NCI-H524 (cell line): ENCODE measurements at places on chromosomes 2 and 18.

DNA sequence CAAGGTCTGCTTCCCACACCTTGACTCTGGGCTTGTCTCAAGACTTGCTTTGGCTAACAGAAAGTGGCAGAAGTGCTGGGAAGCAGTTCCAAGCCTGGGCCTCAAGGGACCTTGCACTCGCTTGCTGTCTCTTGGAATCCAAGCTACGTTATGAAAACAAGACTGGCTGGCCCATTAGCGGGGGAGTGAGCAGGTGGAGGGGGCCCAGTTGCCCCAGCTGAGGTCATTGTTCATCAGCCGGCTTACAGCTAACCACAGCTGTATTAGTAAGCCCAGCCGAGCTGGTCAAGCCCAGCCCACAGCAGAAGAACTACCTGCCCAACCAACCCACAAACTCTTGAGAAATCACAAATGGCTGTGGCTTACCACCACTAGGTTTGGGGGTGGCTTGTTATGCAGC is 63.1 kb downstream of the MARCO start:
- DNase-seq = no peak

DNA sequence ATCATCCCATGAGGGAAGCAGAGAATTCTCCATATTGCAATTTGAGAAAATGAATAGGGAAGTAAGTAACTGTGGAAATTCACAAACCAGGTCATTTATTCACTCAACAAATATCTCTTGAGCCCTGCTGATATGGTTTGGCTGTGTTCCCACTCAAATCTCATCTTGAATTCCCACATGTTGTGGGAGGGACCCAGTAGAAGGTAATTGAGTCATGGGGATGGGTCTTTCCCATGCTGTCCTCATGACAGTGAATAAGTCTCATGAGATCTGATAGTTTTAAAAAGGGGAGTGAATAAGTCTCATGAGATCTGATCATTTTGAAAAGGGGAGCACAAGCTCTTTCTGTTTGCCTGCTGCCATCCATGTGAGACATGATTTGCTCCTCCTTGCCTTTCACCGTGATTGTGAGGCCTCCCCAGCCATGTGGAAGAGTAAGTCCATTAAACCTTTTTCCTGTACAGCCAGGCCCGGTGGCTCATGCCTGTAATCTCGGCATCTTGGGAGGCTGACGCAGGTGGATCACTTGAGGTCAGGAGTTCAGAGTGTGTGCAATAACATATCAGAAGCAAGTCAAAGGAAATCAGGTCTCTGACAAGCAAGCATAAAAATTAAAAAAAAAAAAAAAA is 193.2 kb downstream of the NDUFA10 start:
- DNase-seq = no peak

DNA sequence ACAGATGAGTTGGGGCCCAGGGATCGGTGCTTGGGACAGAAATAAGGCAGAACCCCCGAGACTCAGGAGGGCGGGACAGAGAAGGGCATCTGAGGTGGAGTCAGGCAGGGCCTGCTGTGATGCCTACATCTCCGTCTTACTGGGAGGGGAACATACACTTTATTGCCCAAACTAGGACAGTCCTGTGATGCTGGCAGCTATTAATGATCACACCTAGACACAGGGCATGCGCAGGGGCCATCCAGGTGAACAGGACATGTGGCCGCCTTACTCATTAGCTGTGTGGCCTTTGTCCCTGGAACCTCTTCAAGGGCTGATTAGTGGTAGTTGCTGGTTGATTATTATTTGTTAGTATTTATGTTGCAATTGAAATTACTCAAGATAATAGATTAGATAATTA is 33.2 kb downstream of the MLPH start:
- no peak for DNase-seq

DNA sequence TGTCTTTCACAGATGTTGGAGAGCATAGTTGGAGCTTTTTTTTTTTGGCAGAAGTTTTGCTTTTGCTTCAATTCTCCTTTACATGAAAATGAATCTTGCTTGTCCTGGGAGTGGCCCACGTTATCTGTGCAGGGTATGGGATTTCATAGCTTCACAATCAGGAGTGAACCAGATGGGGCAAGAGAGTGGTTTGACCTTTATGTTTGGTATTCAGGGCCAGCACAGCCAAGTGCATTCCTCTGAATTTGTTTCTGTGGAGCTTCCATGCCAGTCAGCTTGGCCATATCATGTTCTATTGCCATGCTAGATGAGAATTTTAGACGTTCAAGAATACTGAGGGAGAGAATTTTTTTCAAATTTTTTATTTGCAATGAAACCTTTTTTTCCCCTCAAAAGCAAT is 116.6 kb downstream of the PRPF40A start:
- DNase-seq = no peak

GRCh38 chr2:199575416-199575815 is 117.7 kb upstream of the SATB2 start:
- DNase-seq = no peak

DNA sequence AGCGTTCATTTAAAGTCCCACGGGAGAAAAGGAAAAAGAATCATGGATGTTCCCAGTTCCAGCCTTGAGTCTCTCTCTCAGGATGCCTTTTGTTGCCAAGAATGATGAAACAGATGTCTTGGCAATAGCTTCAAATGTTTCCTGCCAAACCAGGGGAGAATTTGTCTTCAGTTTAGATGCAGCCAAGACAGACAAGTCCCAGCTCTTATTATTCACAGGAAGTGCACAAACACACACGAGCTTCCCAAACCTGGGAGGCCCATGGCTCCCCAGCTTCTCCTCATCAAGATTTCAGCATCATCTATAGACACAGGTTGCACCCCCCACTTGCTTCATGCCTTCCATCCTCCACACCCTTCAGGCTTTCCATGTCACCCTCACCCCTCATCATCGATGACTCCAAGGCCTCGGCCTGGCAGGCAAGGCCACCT is 45.9 kb downstream of the HS1BP3 start:
- DNase-seq = no peak

DNA sequence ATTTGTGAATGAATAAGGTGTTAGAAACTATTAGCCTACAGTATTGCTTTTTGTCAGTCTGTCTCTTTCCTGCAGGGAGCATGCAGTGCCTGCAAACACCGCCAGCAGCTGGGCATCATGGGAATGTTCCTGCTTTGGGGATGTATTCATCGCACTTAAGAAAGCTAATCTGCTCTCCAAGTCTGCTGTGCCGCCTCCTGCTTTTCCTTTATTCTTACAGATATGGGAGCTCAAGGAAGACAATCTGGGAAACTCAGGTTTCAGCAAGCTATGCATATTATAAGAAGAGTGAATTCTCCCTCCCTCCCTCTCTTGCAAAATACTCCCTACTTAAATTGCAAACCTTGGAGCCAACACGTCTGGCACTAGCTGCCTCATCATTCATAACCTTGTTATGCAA is 479.2 kb upstream of the ACVR2A start:
- peak; percentile 92 for DNase-seq

DNA sequence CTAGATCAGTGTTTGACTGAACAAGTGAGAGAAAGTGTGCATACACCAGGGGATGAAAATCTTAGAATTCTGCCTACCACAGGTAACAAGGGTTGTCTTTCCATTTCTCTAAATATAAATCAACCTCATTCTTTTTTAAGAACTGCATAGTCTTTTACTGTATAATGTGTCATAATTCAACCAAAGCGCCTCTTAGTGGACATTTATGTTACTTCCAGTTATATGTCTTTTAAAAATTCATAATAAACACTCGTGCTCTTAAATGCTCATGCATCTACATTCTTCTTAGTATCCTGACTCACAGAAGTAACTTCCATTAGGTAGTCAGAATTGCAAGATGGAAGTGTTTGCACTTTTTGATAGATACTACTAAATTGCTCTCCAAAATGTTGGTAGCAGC is 76.2 kb downstream of the CHRNA1 start:
- no peak for DNase-seq

- no peak for DNase-seq
These were observed 24.9 kb downstream of the CAPN14 start for GRCh38 chr2:31192396-31192795.

DNA sequence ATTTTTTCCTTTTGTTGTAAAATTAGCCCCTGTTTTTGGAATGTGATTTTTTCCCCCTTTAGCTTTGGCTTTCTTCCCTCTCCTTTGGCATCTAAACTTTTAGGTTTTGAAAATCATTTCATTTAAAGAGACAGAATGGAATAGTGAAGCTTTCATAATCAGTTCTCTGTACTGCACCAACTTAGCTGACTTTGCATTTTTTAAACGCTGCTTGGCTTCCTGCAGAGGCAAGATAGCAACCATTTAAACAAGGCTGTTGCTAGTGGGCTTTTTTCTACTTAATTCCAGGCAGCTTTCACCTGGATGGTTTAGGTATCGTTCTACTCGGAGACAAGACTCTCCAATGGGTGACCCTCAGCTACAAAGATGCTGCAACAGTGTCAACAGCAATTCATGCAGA is 267.9 kb upstream of the PKDCC start:
- no peak for DNase-seq

DNA sequence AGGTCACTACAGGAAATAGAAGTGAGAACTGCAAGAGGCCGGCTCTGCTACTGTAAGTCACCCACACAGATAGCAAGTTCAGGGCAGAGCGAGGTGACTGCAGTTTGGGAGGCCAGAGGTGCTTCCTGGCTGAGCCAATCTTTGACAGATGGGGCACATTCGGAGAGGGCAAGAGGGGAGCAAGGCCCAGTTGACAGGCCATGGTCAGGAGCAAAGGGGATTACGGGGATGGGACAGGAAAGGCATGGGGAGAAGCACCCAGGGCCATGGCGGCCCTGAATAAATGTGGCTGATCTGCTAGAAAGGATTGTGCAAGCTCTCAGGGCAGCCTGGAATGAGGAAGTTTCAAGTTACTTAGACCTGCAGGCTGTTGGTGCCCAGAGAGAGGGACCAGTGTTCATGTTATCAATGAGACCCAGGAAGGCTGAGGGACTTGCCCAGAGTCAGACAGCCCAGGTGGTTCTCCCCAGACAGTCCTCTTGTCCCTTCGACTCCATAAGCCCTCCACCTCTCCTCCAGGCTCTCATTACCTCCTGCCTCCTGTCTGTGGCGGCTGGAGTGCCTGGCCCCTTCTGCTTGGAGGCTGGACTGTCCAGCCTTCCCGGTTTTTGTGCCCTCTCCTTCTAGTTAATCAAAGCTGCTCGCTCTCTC is 123.3 kb downstream of the CTIF start:
- DNase-seq = no peak

- DNase-seq = no peak
These were observed 1288.7 kb downstream of the CNTNAP5 start for GRCh38 chr2:125313806-125314205.

- no peak for DNase-seq
These were observed 10.9 kb downstream of the TBC1D8 start for GRCh38 chr2:101140237-101140636.

DNA sequence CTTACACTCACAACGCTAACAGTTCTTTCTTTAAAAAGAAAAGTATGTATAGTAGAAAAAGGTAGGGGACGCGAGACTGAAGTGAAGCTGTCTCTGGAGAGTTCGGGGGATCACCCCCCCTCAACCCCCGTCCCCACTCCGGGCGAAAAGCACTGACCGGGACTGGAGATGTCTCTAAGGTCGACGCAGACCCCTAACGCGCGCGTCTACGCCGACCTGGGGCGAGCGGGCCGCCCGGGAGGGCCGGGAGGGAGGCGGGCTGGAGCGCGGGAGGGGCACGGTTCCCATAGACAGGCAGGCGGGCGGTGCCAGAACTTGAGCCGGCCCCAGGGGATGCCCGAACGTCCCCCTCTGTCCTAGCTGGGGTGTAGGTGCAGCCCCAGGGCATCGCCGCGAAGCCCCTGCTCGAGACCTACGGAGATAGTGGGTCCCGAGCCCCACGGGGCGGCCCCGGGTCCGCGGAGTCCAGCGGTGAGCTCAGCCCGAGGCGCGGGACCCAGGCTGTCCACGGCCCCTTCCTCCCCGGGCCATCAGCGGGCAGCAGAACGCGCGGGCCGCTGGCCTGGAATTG is 82.2 kb downstream of the CHRNA1 start:
- DNase-seq = no peak

- DNase-seq = peak; percentile 57
These were observed 60.4 kb downstream of the ZBTB7C start for GRCh38 chr18:48348739-48349138.

DNA sequence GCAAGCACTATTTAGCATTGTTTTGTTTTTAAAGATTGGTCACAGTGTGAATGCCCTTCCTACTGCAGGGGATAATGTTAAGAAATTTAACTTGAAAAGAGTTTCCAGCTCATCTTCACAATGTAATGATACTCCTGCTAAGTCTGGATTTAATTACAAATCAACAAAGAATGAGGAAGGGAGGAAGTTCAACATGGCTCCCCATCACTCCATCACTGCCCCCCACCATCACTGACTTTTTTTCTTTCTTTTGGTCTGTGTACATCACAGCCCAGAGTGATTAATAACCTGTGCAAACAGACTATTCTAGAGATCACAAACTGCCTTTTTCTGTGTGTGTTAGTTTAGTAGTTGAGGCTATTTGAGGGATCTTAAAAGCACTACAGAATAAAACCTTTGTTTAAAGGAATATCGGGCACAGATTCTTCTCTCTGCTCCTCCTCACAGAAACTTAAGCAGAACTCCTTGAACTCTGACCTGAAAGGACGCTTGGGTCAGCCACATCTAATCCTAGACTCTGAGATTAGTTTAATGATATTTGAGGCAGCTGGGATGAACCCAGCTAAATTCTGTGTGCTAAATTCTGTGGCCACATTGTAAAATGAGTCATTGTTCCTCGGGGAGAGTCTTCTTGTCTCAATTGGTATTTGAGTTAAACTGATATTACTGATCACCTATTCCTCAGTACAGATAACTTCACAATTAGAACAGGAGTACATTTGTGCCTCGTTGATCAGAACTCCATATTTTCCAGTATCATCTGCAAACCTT is 47.8 kb downstream of the SATB2 start:
- DNase-seq = no peak

DNA sequence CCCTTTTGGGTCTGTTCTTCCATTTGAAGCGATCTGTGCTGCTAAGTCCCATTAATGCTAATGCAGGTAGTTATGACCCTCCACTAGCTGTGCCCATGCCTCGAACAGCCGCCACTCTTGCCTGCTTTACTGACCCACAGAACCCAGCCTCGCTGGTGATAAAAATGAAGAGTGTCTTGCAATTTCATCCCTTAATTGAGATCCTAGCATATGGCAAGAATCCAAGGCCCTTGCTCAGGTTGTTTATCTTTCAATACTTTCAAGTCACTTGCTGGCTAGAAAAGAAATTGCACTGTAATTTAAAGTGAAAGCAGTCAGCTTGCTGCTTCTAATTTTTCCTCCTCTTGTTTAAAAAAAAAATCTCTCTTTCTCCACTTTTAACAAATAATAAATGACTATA is 73.6 kb downstream of the ZNF521 start:
- peak; percentile 81 for DNase-seq

GRCh38 chr2:147711031-147711430 is 133.8 kb upstream of the ACVR2A start:
- DNase-seq = no peak

GRCh38 chr2:220847006-220847405 is 725.1 kb downstream of the EPHA4 start:
- DNase-seq = no peak
